Stimulated activated CD4-positive, alpha-beta T cell treated with anti-CD3 and anti-CD28 coated beads, Interleukin-1b, Interleukin-23, amount 100 ng/mL, for 24 hours (primary cell): ENCODE measurements at places on chromosomes 1 and 21.

- no peak for DNase-seq
These were observed 1388.1 kb downstream of the AMY1C start for GRCh38 chr1:105137543-105138457.

DNA sequence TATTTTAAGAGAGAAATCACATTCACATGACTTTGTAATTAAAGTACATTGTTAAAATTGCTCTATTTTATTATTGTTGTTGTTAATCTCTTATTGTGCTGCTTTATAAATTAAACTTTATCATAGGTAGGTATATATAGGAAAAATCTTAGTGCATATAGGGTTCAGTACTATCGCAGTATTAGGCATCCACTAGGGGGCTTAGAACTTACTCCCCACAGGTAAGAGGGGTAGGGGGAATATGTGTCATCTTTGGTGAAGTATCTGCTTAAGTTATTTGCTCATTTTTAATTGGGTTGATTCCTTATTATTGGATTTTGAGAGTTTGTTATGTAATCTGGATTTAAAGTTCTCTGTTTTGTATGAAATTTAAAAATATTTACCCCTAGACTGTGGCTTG, 385.2 kb downstream of the DUSP10 start:
- no peak for DNase-seq

- no peak for DNase-seq
These were observed 32.7 kb downstream of the MRPS6 start for GRCh38 chr21:34105947-34106541.

- DNase-seq = no peak
These were observed 61.4 kb upstream of the VCAM1 start for GRCh38 chr1:100657876-100658715.

DNA sequence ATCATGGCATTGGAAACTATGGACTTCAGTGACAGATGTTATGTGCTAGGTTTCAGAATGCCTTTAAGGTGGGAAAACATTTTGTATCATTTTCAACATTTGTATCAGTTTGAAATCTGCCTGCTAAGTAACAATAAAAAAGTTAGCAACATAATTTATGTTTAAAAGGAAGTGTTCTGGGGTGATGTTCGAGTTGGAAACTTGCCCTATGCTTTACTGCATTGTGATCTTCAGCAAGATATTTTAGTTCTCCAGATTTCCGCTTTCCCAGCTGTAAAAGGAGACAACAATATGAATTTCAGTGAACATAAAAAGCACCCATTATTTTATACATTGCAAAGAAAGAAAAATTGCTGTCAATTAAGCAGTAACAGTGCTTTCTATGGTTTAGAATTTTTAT, 187.4 kb downstream of the DISC1 start:
- no peak for DNase-seq

- no peak for DNase-seq
These were observed 2.2 kb upstream of the ADAM30 start for GRCh38 chr1:119898530-119898929.

DNA sequence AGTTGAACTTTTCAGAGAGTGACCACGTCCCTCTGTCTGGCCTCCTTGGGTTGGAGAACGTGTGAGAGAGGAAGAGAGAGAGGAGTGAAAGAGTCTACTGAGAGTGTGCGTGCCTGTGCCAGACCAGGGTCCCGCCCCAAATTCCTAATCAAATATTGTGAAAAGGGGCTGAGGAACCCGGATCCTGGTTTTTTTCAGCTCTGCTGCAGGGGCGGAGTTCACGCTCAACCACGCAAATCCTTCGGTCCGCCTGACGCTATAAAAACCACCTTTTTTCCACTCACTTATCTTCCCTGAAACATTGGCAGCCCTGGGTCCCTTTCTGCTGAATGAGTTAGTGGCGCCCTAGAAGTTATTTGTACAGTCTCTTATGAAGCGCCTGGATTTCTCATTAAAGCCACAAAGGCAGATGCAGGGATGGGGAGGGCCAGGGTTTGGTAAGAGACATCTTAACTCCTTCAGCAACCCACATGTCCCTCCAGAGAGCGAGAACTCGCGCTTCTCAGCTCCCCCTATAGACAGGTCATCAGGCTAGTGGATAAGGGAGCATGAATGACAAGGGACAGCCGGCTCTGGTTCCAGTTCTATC, at the start of gene FMOD:
FMOD (minus strand) TSS at position 86 of the 589 bp plus-strand sequence. CDS start 2,852 bp downstream, outside the sequence.
- DNase-seq = no peak

GRCh38 chr1:35666916-35667315, 25.6 kb upstream of the PSMB2 start:
- no peak for DNase-seq

DNA sequence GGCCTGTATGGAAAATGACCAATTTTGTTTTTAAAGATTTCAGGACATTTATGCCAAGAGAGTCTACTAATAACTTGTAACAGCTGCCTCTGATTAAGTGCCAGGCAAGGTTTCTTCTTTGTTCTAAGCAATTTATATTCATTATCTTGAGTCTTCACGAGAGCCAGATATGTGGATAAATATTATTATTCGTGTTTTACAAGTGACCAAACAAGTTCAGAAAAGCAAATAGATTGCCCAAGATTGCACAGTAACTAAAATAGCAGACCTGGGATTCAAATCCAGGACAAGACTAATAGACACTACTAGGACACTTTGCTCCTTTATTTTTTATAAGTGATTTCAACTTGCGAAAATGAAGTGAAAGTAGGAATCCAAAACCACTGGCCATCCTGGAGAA, 30.1 kb upstream of the DPT start:
- DNase-seq = no peak

- DNase-seq = no peak
These were observed 6.2 kb downstream of the TFF2 start for GRCh38 chr21:42344631-42345030.

DNA sequence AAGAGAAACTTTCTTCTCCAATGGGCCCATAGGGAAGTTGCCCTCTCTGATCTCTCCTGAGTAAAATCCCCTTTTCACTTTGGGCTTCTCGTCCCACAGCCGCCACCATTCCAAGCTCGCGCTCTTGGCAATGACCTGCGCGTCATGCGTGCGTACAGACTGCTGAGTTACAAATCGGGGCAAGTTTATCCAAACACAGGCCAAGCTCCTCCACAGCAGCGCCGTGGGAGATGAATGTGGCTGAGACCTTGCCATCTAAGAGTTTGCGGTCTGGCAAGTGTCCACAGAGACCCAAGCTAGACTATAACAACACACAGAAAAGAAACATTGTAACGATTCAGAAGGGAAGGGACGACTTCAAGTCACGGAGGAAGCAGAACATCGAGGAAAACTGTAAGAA, 116.3 kb upstream of the SOD1 start:
- DNase-seq = no peak
